T-helper 22 cell (primary cell): ENCODE measurements at places on chromosomes 12 and 14.

DNA sequence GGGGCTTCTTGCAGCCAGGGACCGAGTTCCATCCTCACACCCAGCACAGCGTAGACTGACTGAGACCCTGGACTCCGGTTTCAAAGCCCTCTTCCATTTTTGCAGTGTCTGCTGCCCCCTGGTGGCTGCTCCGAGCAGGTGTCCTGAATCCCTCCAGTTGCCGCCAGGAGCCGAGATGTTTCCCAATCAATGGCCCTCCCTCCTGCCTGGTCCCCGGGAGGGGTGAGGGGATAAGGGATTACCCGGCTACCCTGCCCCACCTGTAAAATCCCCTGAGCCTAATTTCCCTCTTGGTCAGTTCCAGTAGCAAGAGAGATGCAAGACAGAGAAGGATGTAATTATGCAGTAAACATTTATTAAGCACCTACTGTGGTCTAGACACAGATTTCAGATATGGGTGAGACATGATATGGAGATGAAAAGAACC, 55.0 kb downstream of the PHETA1 start:
- peak; percentile 36 for DNase-seq

DNA sequence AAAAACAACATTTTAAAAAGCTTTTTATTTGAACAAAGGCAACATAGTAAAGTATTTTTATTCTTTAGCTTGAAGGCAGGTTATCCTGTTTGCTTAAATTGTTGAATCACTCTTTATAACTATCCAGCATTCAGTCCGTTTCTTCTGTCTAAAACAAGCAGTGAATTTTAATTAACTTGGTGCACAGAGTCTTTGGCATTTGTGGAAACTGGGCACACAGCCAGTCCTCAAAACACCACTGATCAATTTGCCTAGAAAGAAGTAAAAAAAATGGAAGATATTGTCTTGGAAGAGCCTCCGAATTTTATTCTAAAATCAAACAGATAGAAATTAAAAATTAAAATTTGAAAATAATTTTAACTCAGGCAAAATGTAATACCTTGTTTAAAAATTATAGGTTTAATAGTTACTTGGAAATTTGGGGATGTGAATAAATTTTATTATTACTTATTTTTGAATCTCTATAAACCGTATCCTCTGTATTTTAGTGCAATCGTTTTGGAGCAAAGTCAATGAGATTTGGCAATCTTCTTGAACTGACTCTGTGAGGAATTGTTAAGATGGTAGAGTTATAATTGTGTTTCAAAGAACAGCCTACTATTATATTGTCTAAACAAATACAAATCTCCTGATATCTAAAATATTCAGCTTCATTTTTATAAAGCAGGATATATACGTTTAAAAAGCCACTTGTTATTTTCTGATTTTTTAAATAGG, 927.0 kb downstream of the SLC16A7 start:
- no peak for DNase-seq

DNA sequence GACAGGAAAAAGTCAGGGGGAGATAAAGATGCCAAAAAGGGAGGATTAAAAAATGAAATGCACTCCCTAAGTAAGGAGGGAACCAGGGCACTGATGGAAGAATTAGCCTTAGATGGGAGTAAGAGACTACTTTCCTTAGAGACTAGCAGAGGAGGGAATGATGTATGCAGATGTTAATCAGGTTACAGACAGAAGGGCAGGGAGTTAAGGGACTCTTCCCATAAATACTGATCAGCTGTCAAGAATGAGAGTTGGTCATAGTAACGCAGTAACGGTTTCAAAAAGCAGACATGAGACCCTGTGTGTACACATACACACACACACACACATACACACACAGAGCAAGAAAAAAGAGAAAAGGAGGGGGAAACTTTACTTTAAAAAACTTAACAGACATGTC, 93.4 kb downstream of the PHLDA1 start:
- no peak for DNase-seq

GRCh38 chr12:57389033-57389432, 41.8 kb downstream of the R3HDM2 start:
- no peak for DNase-seq

GRCh38 chr14:98826618-98827017, 445.4 kb downstream of the BCL11B start:
- DNase-seq: no peak

DNA sequence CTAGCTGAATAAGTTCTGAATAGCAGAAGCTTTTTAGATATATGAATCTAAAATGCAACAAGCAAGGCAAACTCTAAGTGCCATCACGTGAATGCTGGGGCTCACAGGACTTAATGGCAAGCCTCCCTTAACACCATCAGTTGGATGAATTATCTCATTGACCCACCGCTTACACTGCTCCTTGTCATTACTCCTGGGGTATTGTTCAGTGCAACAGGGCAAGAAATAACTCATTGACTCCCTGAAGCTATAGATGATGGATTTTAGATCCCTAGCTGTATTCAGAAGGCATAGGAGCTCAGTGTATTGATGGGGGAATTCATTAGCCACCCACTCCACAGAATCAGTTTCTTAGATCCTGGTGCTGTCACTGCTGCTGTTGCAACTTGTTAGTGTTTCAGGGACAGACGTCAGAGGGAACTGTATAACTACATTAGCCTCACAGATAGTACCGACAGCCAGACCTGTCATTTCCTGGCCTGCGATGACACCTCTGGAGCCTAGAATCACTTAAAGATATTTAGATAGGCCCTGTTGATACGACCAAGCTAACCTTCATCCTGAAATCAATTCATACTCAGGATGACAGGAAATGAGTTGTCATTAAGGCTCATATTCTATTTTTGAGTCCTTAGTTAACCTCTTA, 735.3 kb downstream of the DIO2 start:
- no peak for DNase-seq

DNA sequence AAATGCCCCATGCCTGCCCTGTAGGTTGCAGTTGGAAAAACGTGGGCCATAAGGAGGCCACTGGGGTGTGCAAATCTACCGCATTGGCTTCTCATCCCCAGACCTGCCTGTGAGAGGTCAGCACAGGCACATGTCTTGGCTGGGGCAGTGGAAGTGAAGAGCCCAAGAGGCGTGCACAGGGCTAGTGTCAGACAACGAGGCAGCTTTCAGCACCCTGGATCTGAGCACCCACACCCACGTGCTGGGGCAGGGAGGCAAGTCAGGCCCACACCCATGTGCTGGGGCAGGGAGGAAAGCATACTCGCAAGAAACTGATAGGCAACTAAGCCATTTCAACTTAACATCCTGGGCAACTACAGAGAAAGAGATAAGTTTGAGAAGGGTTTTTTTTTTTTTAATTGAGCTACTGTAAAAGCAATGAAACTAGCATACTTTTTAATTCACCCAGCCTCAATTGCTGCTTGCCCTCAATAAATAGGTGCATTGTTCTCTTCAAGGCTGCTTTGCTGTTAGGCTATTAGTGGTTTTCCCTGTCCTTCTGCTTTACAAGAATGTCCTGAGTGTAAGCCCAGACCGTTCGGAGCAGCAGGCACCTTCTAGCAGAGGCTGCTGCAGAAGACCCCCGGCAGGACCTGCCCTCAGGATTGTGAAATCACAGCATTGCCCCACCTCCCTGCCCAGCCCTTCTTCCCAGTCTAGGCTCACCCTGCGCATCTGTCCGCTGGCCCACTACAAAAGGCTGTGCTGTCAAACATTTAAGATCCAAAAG, 355.3 kb upstream of the FKBP4 start:
- DNase-seq: no peak

DNA sequence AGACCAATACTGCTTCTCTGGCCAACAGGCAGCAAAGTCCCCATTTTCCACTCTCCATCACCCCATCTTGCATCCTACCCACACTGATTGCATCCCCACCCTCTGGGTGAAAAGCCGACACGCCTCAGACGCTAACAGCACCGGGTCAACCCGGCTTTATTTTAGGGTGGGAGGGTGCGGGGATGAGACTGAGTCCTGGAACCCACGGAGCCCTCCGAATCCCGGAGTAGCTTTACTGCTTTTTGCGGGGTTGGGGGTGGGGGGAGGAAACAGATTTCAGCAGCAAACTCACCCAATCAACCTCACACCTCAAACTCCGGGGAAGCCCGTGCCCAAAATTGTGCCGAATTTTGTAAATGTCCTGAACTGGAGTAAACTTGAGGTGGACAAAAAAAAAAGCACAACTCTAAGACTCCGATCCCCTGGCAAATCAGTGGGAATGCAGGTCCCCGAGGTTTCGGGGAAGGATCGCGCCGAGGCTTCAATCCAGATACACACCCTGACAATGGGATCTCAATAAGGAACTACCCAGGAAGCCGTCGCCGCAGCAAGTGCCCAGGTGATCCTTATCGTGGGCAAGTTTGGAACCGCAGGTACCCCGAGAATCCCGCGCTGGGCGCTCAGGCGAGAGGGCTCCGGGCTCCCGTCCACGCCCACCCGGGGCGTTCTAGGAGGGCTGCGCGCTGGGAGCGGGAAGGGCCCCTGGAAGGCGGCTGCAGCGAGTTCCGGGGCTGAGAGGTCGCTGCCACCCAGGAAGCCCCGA, 1.1 kb downstream of the GCH1 start:
- no peak for DNase-seq

GRCh38 chr12:44874981-44875416, 1.1 kb downstream of the NELL2 start:
- no peak for DNase-seq
